Inflammatory macrophage (primary cell): ENCODE measurements at places on chromosomes 12 and 14.
A peak's percentile ranks its signal among the peaks of the same experiment; 100 is the strongest.

GRCh38 chr12:65879878-65880277 lies 55.6 kb downstream of the HMGA2 start:
- no peak for DNase-seq

GRCh38 chr14:96001866-96002497 lies 37.2 kb upstream of the C14orf132 start:
- DNase-seq: no peak

GRCh38 chr14:100309028-100309737 lies 2.9 kb upstream of the SLC25A29 start:
- no peak for DNase-seq

DNA sequence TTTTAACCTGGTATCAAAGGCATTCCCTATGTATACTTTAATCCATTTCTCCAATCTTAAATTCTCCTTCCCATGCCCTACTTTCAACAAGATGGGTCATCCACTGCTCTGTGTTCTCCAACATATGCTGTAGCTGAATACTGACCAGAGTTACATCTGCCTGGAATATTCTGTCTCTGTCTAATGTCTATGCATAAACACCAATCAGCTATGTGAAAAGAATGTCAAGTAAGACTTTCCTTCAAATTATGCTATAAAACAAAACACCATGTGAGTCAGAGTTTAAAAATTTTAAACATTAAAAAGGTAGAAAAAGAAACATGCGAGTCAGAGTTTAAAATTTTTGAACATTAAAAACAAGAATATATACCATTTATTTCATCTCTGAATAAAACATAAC lies 19.3 kb downstream of the NT5DC3 start:
- DNase-seq: no peak

DNA sequence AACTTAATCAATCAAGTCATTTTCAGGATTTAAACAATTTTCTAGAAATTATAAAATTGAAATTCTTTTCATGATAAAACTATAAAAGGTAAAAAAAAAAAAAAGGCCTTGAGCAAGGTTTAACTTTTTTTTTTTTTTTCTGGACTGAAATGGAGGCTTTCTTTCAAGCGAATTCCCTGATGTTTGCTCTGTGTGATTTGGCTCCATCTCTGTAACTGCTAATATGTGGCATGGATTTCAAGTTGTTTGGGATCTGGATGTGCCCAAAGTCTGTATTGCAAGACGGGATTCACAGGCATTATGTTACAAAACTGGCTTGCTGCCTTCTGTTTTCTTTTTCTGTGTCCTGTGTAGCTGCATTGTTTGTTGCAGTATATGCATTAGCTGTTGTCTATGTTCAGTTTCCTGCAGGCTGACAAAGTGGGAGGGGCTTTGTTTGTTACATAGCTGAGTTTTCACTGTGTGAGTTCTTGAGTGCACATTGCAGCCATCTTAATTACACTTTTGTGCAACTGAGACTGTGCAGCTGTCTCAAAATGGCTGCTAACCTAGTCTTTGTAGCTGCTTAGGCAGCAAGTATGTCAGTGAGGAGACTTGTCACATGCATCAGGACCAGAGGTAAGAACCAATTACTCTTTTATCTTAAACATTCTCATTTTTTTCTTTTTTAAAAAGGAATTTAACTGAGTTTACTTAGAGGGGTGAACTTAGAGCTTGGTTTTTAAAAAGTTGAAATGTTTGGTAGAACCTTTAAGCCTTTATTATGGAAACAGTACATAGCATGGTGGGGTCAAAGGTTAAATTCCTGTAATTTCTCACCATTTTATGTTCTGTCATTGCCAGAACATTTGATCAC lies 19.5 kb downstream of the ATF7IP start:
- DNase-seq: peak; percentile 93
